Coronary artery (tissue), 2 donors: ENCODE measurements at places on chromosomes 7 and 10.

GRCh38 chr7:81776161-81776560, 6.3 kb upstream of the HGF start:
- DNase-seq, result no peak

DNA sequence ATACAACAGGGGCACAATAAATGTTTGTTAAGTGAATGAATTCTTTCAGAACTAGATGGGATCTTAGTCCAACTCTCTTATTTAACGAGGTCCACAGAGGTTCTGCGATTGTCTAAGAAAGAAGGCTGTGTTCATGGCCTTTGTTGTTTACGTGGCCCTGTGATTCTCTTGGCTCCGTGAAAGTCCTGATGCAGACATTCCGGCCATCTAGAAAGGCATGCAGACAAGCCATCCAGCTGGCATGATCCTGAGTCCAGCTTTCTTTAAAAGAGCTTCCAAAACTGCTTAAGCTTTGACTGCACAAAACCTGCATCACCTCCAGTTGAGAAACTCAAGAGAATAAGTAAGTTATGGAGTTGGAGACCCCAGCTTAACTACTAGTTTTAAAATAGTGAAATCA, 26.0 kb downstream of the EGFR start:
- no peak for DNase-seq

- DNase-seq, result no peak
Measured at GRCh38 chr7:106480161-106480579, 180.8 kb downstream of the CCDC71L start.

GRCh38 chr10:3193751-3194150, 21.2 kb upstream of the PITRM1 start:
- DNase-seq, result no peak

GRCh38 chr10:21532694-21533466, 1.2 kb upstream of the MLLT10 start:
- no peak for DNase-seq

- DNase-seq, result no peak
Measured at GRCh38 chr10:94027197-94027596, 33.5 kb downstream of the PLCE1 start.

GRCh38 chr7:152743600-152743999, 16.0 kb upstream of the ACTR3B start:
- DNase-seq, result no peak

- no peak for DNase-seq
Measured at GRCh38 chr7:18320971-18321567, 174.5 kb upstream of the HDAC9 start.
